ENCODE measurements at places on chromosomes 2 and 18.

GRCh38 chr18:22024924-22025323 lies 144.5 kb upstream of the GATA6 start:
- DNase-seq = no peak

GRCh38 chr18:59048378-59048777 lies 91.3 kb upstream of the SEC11C start:
- DNase-seq = no peak

DNA sequence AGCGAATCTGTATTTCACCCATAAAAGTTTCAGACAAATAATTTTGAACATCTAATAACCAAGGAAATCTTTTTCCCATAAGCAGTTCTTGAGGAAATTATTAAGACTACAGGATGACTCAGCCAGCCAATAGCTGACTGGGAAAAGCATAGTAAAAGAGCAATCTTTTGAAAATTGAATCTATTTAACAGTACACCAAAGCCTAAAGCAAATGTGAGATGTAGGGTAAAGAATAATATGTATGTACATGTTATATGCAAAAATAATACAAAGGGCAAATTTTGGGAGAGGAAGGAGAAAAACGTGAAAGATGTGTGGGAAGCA lies 12.6 kb upstream of the KDSR start:
- no peak for DNase-seq

- DNase-seq = no peak
Observed at GRCh38 chr2:232354069-232354468, 24.5 kb upstream of the ALPP start.

GRCh38 chr2:129004485-129004884 lies 685.8 kb upstream of the HS6ST1 start:
- DNase-seq = no peak

DNA sequence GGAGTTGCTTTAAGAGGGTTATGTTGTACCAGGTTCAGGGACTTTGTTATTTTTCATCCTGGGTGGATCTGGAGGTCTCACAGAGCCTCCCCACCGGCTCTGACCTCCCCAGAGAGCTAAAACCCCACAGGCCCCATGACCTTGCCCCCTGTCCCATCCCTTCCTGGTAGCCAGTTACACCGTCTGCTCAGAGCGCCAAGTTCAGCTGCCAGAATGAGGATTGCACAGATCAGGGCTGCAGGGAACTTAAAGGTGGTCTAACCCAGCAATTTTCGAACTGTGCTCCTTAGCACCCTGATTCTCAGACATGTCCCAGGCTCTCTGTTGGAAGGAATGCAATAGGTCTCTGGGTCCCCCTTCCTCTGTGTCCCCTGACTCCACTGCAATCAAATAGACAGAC lies 32.1 kb downstream of the ATOH8 start:
- DNase-seq = no peak

Measured in activated T-cell treated with anti-CD3 and anti-CD28 coated beads, Interleukin-2, amount 50 U/mL, for 48 hours (primary cell).